ENCODE measurements at places on chromosomes 7 and 10.

GRCh38 chr7:79046061-79046460 lies 407.4 kb downstream of the MAGI2 start:
- no peak for DNase-seq

- no peak for DNase-seq
These were observed 799.5 kb upstream of the LRRN3 start for GRCh38 chr7:110291430-110291829.

DNA sequence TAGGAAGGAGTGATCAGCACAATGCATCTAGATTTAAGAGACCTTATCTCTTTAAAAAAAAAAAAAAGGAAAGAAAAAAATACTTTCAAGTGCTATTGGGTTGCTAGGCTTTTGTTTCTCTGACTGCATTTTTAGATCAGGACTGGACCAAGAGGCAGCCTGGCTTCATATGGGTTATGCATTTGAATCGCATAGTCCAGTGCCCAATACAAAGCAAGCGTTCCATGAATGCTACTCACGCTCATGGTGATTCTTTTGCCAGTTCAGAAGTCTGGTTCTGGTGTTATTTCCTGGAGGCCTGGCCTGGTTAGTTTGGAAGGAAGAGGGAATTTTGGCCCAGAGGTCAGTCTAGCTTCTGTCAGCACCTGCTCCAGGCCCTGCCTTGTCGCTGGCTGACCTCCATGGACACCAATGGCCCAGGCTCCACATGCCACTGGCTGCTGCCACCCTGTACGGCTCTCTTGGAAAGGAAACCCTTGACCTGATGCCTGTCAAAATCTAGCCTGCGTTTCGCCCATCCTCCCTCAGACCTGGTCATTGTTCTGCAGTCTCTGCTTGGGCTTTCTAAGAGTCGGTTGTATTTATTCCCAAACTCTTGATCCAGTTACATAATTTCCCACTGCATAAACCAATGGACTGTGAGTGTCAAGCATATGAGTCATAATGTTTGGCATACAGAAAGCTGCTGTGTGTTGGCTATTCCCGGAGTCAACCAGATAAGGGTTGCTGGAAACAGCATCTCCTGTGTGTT lies 74.3 kb upstream of the MKX start:
- DNase-seq, result no peak

DNA sequence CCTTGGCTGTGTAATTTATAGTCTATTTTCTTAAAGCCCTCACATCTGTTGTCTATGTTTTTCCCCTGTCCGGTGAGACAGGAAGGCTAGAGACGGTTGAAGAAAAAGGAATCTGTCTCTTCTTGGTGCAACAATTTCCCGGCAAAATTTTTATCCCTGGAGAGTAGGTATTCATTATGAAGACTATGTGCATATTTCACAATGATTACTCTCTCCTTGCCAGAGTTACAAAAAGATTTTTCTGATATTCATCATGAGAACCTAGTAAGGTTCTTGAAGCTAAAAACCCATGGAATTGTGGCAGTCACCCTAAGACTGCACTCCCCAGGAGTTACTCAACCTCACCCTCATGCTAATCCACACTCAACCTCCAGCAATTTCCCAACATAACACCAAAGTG lies 55.0 kb upstream of the GHITM start:
- DNase-seq, result no peak

GRCh38 chr7:23341846-23342598 lies 42.9 kb downstream of the MALSU1 start:
- no peak for DNase-seq

GRCh38 chr7:42011846-42012245 lies 225.2 kb downstream of the GLI3 start:
- no peak for DNase-seq

DNA sequence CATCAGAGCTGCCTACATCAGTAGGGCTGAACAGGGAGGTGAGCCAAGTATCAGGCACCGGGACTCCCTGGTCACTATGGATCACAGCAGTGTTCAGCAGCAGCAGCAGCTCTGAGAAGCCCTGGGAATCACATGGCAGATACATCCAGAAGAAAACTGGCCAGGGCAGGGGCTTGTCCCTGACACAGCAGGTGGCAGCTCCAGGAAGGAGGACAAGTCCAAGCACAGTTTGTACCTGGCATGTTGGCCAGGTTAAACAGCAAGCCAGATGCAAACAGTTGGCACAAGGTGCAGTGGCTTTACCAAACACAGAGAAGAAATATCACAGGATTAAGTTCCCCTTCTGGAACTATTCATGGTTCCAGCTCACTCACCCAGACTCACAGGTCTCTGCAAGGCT lies 139.4 kb downstream of the KCNMA1 start:
- no peak for DNase-seq

DNA sequence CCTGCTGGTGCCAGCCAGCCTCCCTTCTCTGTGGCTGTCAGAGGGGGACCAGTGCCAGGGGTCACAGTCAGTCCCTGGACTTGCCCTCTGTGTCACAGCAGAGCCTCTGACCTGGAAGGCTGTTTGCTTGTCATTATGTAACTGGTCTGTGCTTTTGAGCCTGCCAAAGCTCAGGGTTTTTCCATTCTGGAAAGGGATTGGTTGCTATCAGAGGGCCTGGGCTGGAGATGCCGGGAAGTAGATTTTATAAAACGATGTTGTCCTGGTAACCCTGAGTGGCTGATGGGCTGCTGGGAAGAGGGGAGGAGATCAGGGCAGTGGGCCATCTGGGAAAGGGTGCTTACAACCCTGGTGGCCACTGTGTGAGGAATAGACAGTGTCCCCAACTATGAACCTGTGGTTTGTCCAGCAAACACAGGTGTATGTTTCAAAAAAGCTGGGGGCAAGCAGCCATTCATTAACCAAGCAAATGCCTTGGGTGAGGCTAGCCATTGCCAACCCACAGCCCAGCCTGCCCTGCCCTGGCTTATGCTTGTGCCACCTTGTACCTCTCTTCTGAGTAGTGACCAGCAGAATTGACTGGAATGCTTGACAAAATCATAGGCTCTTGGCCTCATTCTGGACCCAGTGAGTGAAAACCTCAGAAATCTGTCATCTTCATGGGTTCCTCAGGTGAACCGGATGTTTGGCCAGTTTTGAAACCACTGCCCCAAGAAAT lies 21.6 kb downstream of the SFTPD start:
- DNase-seq, result no peak

DNA sequence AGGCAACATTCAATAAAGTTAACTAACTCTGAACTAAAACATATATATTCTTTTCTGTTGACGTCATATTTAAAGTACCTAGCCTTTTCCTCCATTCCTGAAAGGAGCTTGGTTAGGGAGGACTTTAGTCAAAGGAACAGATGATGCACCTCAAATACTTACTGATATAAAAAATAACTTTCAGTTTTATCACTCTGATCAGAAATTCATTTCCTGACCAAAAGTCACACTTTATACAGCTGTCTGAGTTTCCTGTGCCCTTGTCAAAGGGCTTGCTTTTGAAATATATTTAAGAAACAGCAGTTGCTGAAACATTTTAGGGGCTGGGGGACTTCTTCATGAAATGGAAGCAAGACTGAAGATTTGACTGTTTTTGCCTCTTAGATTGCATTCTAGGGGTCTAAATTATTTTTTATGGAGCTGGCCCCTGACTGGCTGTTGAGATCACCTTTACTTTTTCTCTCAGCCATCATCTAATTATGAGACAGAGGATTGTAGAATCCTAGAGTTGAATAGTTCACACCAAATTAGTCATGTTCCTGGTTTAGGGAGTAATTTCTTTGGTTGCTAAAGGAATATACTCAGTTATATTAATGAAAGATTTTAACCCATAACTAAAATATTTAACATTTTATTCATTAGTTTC lies 46.6 kb downstream of the GLCCI1 start:
- DNase-seq, result no peak

DNA sequence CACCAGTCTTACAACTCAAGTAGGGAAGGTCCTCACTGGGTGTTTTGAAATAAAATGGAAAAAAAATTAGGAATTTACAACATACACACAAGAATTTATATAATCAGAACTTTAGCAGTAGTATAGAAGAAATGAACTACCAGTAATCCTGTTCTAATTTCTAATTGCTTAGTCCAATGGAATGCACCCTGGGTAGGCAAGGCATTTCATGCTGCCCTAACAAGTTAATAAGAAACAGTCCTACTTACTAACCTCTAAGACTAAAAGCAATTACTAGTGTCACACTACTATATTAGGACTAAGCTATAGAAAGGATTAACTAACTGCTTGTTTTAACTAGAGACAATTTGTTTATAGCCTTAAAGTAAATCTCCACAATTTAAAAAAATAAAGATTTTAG lies 158.1 kb downstream of the BTAF1 start:
- DNase-seq, result no peak

DNA sequence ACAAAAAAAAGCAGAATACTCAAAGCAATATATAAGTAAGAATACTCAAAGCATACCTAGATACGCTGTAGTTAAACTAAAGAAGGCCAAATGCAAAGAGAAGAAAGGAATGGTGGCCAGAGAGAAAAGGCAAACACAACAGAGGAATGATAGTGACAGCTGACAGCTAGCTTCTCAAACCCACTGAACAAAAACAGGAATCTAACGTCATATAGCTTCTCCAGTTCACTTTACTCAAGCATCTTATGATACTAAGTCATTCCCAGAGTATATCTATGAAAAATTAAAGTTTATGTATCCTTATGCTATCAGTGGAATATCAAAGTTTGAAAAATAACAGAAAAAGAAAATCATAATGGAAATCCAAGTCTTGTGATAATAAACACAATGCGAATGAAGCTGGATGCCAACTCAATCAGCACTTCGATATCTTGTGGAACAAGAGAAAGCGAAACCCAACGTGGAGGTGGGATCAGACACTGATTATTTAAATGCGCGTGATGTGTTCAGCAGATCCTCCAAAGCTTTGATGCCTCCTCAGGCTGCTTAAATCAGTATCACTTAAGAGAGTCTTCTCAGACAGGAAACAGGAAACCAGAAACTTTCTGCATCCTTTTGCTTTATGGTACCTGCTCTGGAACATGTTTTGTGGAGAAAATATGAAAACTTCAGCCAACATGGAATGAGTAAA lies 102.8 kb downstream of the PIP4K2A start:
- DNase-seq, result no peak

DNA sequence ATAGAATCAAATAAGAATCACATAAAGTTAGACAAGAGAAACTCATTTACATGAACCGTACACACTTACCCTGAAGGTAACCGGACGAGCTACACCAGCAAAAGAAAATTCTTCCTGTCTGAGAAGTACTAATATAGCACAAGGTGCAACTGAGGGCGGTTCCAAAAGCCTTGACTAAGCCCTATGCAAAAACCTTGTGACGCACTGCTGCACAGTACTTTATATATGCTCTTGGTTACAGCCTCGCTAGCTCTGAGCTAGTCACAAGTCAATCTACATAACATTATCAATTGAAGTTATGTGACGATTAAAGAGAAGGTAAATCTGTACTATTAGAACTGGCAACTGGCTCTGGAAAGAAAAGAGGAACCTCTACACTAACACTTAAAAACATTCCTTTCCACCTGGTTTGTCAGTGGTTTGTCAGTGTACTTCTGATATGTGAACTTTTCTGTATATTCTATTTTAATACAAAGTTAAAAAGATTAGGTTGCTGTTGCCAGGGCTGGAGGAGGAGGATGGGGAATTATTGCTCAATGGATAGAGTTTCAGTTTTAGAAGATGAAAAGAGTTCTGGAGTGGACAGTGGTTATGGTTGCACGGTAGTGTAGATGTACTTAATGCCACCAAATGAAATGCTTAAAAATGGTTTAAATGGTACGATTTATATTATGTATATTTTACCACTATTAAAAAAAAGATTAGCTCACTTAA lies 21.6 kb downstream of the NT5C3A start:
- DNase-seq, result peak; percentile 26

GRCh38 chr10:3624367-3624766 lies 160.6 kb downstream of the KLF6 start:
- DNase-seq, result no peak

GRCh38 chr10:36324831-36325230 lies 682.7 kb upstream of the FZD8 start:
- no peak for DNase-seq

- DNase-seq, result no peak
These were observed 72.1 kb downstream of the PRSS58 start for GRCh38 chr7:142185801-142186200.

DNA sequence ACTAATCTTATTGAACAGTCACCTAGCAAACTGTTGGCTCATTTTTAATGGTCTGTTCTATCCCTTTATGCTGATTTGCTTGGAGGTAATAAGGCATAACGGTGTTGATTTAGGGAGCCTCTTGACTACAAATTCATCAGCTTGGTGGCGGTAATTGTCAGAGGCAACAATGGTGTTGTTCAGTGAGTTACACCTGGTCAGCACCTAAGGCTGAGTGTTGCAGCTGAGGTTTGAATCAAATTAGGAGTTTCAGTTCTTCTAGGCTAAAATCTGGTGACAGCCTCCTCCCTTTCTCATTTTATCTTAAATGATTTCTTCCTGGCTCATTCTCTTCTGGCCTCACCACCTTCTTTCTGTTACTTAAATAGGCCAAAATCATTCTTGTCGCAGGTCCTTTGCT lies 42.3 kb upstream of the SP8 start:
- no peak for DNase-seq

DNA sequence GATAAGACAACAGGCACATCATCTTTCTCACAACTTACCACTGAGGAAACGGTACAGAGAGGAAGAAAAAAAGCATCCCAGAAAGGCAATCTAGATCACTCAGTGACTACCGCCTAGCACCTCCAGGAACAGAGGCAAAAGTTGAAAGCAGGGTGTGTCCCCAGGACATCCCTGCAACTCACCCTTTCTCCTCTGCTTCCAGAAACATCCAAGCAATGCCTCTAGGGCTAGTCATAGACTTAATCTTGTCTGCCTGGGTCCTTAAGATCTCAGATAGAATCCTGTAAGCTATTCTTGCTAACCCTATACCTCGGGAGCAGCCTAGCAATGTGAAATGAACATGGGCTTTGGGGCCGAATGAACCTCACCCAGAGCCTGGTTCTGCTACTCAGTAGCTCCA lies 18.8 kb upstream of the PDCD4 start:
- no peak for DNase-seq

GRCh38 chr7:24403557-24403956 lies 119.6 kb downstream of the NPY start:
- no peak for DNase-seq

DNA sequence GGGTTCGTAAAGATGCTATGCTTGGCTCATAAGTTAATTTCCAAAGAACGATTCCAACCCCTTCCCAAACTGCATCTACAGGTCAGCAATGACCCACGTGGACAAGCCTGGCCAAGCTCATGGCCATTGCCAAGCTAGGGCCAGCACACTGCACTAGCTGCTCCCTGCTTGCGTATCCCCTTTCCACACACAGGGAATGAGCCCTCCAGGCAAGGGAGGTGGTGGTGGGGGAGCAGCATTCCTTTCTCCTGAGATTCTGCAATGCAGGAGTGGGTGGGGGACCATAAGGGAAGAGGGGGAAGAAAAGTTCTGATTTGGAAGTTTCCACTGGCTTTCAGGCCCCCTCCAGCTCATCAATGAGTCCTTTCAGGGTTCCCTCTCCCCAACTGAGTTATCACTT lies 56.0 kb downstream of the SH3PXD2A start:
- DNase-seq, result no peak

Data from GDM1 (cell line).